ENCODE measurements at places on chromosomes 3 and 15.

DNA sequence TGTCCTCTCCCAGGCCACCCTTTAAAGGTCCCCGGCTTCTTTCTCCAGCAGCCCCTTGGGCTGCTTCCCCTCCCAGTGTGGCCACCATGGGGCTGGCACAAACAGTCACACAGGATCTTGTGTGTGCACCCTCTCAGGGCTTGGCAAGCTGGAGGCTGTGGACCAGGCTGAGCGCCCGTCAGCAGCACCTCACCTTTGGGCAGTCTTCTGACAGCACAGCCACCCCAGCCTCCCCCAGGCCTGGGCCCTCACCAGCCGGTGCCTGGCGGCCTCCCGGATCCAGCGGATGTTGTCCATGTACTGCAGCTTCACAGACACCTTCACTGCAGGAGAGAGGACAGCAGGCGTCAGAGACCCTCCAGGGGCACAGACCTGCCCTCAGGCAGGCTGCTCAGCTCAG lies 20.1 kb upstream of the ZXDC start:
- no peak for DNase-seq

GRCh38 chr3:55014906-55015305 lies 87.0 kb upstream of the LRTM1 start:
- DNase-seq = no peak

- DNase-seq = no peak
Measured at GRCh38 chr15:84911879-84912660, 27.6 kb downstream of the SLC28A1 start.

- DNase-seq = no peak
Measured at GRCh38 chr3:114078126-114078525, 21.6 kb downstream of the QTRT2 start.

DNA sequence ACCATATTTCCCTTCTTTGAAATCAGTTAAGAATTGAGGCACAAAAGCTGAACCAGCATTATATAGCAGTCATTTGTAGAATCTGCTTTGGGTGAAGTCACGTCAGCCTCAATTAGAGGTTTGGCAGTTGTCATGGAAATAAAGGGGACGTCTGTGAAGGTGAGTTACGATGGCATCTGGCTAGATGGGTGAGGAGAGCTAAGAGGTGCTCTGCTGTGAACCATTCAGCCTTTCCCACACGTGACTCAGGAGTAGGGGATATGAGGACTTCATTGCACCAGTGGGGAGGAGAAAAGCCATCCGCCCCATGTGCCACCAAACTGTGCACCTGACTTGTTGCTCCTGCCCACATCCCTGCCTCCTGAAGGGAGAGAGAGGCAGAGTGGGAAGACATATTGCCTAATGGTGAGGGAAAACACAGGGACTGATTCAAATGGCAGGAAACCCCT lies 2.8 kb upstream of the C15orf40 start:
- no peak for DNase-seq

GRCh38 chr15:56877255-56877970 lies 41.0 kb upstream of the TCF12 start:
- no peak for DNase-seq

- DNase-seq = peak; percentile 44
Measured at GRCh38 chr15:70095408-70096214, 2.1 kb downstream of the TLE3 start.

DNA sequence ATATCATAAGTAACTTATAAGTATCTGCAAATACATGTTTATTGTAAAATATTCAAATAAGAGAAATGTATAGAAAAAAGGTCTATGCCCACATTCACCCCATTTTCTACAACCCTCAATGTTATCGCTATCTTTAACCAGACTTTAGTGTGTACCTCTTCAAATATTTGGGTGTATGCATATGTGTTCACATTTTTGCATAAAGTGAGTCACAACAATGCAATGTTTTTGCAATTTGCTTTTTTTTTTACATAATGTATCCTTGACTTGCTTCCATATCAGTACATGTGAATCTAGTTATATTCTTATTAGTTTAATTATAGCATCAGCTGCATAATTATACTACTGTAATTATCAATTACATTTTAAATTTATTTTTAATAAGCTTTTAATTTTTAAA lies 117.3 kb upstream of the LYSMD4 start:
- no peak for DNase-seq

DNA sequence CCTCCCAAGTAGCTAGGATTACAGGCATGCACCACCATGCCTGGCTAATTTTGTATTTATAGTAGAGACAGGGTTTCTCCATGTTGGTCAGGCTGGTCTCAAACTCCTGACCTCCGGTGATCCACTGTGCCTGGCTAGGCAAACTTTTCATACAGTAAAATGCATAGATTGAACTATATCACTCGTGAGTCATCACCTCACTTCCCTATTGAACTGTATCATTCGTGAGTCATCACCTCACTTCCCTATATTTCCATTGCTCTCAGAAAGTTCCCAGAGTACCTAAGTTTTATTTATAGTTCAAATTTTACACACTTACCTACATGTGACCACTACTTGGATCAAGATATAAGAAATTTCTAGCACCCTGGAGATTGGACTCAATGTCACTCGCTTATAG lies 73.6 kb upstream of the ACAD9 start:
- no peak for DNase-seq

All from NCI-H524 (cell line).